D721Med (cell line): ENCODE measurements at places on chromosomes 5 and 9.

GRCh38 chr5:126869005-126869451 is 92.1 kb downstream of the LMNB1 start:
- DNase-seq, result no peak

- DNase-seq, result no peak
These were observed 274.4 kb upstream of the SEMA6A start for GRCh38 chr5:116848954-116849581.

GRCh38 chr9:133280392-133280791 is 5.4 kb upstream of the ABO start:
- no peak for DNase-seq

DNA sequence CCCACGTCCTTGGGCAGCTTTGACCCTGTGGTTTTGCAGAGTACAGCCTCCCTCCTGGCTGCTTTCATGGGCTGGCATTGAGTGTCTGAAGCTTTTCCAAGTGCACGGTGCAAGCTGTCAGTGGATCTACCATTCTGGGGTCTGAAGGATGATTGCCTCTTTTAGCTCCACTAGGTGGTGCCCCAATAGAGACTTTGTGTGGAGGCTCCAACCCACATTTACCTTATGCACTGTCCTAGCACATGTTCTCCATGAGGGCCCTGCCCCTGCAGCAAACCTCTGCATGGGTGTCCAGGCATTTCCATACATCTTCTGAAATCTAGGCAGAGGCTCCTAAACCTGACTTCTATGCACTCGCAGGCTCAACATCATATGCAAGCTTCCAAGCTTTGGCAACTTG is 644.2 kb upstream of the CDH9 start:
- no peak for DNase-seq

- DNase-seq, result no peak
These were observed 925 bp upstream of the SAPCD2 start for GRCh38 chr9:137071282-137071681.

DNA sequence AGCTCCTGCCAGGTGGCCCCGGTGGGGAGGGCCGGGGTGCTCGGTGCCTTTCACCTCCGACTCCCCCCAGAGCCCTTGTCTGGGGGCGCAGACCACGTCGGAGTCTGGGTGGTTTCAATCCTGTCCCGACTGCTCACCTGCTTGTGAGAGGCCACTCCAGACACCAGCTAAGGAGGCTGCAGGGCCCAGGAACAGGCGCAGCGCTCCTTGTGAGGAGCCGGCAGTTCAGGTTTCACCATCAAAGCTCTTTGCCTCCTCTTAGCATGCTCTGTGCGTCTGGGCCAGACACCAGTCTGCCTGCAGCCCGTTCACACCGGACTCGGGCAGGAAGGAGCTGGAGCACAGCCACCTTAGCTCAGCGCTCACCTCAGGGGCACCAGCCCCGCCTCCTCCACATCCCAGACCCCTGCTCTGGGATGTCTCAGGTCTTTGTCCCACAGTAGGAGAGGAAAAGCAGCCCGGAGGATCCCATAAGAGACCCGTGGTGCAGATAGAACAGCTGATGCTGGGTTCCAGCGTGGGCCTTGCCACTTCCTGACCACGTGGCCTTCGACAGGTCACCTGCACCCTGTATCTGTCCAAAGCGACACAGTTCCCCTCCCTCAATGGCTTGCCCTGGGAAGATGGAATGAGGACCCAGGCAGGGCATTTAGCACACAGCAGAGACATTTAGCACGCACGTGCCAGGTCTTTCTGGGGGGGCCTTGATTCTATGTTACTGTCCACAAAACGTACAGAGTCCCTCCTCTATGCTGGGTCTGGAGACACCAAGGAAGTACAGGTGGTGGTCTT is 106.2 kb upstream of the LMX1B start:
- DNase-seq, result no peak

DNA sequence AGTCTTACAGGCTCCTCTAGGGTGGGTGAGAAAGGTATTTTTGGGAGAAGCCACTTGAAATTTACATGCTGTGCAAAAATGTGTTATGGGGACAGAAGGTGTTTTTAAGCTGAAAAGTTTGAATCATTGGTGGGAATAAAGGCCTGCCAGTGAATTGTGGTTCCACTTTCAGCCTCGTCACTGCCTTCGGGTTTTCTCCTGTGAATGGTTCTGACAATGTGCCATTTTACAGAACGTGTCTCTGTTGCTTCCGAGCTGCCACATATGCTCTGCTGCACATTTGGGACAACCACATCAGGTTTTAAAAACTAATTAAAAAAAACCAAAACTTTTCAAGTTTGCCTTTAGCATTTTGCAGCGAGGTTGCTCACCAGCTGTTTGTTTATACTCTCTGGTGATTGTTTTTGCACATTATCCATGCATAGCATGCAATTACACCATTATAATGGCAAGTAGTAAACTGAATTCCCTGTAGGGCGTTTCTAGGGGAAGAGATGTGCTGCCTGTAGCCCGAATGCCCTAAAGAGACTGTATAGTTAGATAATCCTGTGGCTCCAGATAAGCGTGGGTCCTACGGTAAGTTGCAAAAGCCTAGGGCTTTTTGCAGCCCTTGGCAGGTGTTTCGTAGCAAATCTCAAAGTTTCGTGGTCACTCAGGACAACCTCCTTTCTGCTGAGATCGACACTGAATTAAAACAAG is 40.1 kb upstream of the SUB1 start:
- DNase-seq, result no peak

DNA sequence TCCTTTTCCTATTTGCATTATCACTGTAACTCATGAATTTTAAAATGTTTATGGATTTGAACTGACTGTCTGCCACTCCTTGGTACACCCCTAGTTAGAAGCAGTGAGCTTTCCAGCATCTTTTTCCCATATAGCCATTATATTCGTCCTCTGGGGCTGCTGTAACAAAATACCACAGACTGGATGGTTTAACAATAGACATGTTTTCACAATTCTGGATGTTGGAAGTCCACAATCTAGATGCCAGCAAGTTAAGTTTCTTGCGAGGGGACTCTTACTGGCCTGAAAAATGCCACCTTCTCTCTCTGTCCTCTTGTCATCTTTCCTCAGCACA is 530.0 kb downstream of the SEMA5A start:
- no peak for DNase-seq

- DNase-seq, result no peak
These were observed 67.3 kb downstream of the GALNT12 start for GRCh38 chr9:98874721-98875255.

DNA sequence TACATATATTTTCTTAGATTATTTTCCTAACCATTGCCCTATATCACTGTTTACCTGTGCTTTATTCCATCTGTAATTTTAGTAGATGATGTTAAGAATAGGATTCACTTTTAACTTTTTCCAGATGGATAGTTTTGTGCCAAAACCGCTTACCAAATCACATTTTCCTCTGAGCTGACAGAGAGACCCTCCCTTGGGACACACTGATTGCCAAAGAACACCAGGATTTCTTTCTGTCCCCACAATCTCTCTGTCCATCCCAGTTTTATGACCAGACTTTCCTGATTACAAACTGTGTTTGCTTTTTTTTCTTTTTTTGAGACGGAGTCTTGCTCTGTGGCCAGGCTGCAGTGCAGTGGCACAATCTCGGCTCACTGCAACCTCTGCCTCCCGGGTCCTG is 81.3 kb upstream of the SPATA31C2 start:
- no peak for DNase-seq

GRCh38 chr5:127012916-127013315 is 17.4 kb downstream of the MARCHF3 start:
- no peak for DNase-seq

DNA sequence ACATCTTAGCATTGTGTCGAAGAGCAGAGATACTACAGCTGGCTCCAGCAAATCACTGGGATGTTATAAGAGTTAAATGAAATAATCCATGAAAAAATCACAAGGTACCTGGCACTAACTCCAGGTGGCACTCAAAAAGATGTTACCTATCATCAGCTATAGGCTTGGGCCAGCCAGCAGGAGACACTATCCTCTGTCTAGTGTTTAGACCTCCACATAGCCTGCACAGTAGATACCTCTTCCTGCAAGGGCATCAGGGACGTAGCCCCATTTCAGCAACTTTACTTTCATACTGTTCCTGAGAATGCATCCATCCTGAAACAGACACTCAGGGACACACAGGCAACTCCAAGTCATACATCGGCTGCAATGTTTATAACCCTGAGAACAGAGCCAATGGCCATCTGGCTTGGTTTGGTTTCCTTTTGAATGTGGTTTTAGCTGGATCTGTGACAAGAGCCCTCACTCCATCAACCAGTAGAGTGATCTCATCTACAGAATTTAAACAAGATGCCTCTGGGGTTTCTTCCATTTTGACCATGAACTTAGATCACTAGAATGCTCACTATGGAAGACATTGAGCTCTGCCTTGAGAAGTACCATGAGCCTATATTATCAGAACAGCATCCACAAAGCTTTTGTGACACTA is 69.9 kb downstream of the TLE1 start:
- no peak for DNase-seq

GRCh38 chr5:179880848-179881590 is 22.4 kb upstream of the MRNIP start:
- DNase-seq, result no peak

GRCh38 chr5:78626009-78626571 is 22.5 kb downstream of the LHFPL2 start:
- DNase-seq, result no peak

DNA sequence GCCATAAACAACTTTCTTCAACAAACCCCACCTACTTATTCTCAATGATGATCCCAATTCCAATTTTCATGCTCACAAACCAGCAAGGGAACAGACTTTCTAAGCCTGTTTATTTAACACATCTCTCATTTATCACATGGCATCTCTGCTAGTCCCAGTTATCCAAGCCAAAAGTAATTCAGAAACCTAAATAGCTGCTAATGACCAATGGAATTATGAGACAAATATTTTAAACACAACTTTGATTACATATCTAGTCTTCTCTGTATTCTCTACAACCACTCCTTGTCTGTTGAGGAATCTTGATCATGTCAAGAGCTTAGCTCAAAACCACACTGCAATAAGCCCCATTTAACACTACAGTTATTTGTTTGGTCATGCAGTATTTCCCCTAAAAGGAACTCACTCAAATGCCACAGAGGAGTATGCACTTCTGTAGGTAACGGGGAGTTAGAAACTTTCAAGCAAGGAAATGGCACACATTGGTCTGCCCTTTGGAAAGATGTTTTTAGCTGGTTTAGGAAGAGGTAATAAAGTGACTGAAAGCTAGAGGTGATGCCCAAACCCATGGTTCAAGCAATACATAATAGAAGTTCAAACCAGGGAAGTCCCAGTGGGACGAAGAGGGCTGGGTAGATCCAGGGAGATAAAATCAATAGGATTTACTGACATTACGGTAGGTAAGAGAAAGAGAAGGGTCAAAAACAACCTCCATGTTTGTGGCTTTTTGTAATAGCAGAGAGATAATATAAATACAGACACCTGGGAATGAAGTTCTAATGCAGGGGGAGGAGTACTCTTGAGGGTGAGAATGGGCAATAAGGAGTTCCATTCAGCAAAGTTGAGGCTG is 42.1 kb upstream of the HTR4 start:
- no peak for DNase-seq

DNA sequence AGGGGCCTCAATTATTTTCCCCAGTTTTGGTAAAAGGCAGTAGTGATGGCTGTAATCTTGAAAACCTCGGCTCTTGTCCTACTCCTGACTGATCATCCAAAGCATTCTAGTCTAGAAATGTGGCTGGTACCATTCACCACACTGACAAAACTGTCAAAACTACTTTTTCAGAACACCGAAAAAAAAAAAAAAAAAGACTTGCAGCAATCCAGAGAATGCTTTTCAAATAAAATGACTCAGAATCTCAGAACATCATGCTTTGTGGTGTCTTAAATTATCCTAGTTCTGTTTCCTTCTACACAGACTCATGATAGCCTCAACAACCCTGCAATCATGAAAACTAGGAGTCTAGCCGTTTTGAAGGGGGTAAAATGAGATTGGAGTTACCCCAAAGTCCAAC is 13.4 kb downstream of the SLC28A3 start:
- no peak for DNase-seq

- no peak for DNase-seq
These were observed 76.2 kb upstream of the COL5A1 start for GRCh38 chr9:134565316-134565915.

GRCh38 chr5:100772548-100772947 is 130.5 kb downstream of the ST8SIA4 start:
- no peak for DNase-seq

DNA sequence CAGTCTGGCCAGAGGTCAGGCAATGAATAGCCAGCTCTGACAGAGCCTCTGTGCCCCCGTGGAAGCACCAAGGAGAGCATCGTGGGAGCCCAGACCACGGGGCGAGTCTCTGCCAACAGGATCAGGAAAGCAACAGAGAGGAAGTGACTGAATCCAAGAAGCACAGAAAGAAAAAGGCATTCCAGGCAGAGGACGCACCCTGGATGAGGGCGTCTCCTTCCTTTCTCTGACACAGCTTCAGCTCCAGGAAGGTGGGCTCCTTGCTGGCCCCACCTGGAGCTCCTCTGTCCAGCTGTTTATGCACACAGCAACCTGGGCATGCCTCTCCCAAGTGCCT is 16.6 kb downstream of the HK3 start:
- DNase-seq, result no peak

- DNase-seq, result no peak
These were observed 451.4 kb downstream of the KDM4C start for GRCh38 chr9:7209016-7209715.

DNA sequence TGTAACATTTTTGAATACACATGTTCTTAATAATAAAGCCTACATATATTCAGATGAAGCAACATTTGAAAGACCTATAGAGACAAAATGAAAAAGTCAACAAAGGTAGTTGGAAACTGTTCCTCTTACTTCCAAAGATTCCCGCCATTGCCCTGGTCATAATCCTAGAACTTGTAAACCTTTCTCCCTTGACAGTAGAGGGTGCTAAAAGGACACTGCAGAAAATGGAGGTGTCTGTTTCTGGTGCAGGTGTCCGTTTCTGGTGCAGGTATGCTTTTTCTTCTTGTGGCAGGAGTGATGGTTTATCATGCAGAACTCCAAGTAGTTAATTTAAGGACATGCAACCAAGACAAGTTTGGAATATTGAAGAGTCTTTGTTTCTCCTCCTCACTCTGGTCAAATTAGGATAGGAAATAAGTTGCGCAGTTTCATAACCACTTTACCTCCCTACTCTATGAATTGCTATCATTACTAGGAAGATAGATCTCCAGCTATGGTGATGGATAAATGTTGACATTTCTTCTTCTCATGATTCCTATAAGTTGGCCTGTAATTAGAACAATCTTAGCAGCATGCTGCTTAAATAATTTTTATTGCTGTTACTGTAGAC is 56.0 kb upstream of the FAM174A start:
- DNase-seq, result no peak

DNA sequence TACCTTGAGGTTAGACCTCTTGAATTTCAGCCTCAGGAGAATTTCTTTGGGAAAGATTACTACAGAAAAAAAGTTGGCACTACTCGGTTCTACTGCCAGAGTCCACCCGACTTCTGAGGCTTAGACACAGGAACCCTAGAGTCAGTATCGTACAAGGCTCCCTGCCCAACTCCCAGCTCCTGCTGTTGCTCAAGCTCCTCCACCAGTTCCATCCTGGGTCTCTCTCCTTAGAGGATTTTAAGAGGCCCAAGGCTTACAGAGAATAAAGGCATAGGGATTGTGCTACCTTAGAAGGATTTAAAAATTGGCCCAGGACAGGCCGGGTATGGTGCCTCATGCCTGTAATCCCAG is 29.0 kb upstream of the SSBP2 start:
- no peak for DNase-seq

GRCh38 chr9:82116556-82116955 is 128.0 kb downstream of the SPATA31D1 start:
- DNase-seq, result no peak

- DNase-seq, result no peak
These were observed 28.9 kb downstream of the PLPP7 start for GRCh38 chr9:131318231-131319085.

- no peak for DNase-seq
These were observed 24.9 kb upstream of the CCDC112 start for GRCh38 chr5:115321309-115321708.
